Activated naive CD4-positive, alpha-beta T cell treated with anti-CD3 and anti-CD28 coated beads for 36 hours (primary cell): ENCODE measurements at places on chromosomes 13 and 19. TPM values are rescaled to one million over a fixed set of nuclear protein-coding genes. Genes with fewer than 3 reads are reported as not detected.

DNA sequence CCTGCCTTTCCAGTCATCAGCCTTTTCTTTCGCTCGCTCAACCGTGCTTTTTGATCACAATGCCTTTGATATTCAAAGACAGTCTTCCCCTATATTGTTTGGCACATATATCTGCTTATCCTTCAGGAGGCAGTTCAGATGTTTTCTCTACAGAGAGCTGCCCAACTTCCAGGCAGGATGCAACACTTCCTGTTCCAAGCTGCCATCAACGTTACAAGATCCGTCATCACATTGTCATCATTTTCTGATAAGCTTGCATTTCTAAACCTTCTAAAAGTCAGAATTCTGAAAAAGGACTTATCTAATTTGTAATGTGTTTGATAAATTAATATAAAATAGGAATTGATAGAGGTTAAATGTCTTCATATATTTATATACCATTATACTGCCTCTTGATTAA, 574.2 kb downstream of the TBC1D4 start:
- H3K27me3 ChIP-seq: peaks cover 6% of the 10 kb centered on the region
- H3K36me3 ChIP-seq: no peaks in the 10 kb centered on the region
- no peak for DNase-seq

- H3K4me3 ChIP-seq: peak overlapping the region; percentile 74
- DNase-seq: no peak
- H3K27ac ChIP-seq: no peak overlapping the region
- H3K36me3 ChIP-seq: no peaks in the 10 kb centered on the region
- H3K27me3 ChIP-seq: peaks cover 4% of the 10 kb centered on the region
- H3K4me1 ChIP-seq: peaks cover 30% of the 10 kb centered on the region
Observed at GRCh38 chr19:35141837-35142605, 1.0 kb upstream of the FXYD7 start.

DNA sequence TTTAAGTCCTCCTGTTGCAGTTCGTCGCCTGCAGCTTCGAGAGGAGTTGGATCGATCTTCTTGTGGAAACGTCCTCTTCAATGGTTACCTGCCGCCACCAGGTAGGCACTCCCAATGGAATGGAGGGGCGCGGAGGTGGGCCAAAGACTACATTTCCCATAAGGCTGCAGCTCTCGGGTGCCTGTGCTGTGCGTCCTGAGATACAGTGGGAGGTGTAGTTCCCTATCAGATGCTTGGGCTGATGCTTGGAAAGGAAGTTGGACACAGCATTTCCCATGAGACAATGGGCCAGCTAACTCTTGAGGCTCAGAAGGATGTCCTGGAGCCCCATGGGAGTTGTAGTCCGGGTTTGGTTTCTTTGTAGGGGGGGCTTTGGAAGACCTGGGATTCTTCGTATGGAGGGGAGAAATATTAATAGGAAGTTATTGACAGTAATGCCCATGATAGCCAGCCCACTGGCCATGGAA, 1.8 kb downstream of the SHKBP1 start:
- peak; percentile 23 for DNase-seq
- H3K4me1 ChIP-seq: peaks cover 16% of the 10 kb centered on the region
- H3K27ac ChIP-seq: no peak overlapping the region
- no peaks in the 10 kb centered on the region for H3K27me3 ChIP-seq

- no peaks in the 10 kb centered on the region for H3K27me3 ChIP-seq
- H3K36me3 ChIP-seq: peaks cover 18% of the 10 kb centered on the region
- DNase-seq: no peak
- peaks cover 31% of the 10 kb centered on the region for H3K4me1 ChIP-seq
Observed at GRCh38 chr13:23752111-23753001, 136.8 kb downstream of the MIPEP start.

DNA sequence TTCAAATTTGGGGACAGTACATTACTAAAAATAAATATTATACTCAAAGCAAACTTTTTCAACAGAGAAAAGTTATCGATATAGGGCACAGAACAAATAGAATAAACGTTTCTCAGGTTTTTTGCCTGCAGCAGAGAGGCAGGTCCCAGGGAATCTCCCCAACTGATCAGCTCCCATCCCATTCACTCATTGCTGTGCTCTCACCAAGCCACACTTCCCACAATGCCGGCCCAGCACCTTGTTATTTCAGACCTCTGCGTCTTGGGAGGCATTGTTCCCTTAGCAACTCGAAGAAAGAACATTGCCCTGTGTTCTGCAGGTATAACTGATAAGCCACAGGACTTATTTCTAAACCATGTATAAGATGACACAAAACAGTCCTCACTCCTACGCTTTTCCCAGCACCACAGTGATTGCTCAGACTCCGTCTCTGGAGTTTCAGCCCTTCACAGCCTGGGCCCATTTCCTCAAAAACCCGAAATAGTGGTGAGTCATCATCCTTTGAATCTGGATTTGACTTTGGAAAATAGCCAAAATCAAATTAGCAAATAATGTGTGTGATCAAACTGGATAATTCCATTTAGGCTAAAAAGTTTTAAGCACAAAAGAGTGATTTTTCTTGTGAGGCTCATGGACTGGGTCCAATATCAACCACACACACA, 100.4 kb downstream of the DCLK1 start:
- H3K36me3 ChIP-seq: no peaks in the 10 kb centered on the region
- H3K27me3 ChIP-seq: no peaks in the 10 kb centered on the region
- H3K4me3 ChIP-seq: no peak overlapping the region
- no peak for DNase-seq
- no peaks in the 10 kb centered on the region for H3K4me1 ChIP-seq

The TNNI3 gene
- not detected for total RNA-seq

GRCh38 chr13:70849222-70849621, 741.0 kb upstream of the KLHL1 start:
- H3K27me3 ChIP-seq: no peaks in the 10 kb centered on the region
- H3K36me3 ChIP-seq: no peaks in the 10 kb centered on the region
- DNase-seq: no peak
- H3K27ac ChIP-seq: no peak overlapping the region

DNA sequence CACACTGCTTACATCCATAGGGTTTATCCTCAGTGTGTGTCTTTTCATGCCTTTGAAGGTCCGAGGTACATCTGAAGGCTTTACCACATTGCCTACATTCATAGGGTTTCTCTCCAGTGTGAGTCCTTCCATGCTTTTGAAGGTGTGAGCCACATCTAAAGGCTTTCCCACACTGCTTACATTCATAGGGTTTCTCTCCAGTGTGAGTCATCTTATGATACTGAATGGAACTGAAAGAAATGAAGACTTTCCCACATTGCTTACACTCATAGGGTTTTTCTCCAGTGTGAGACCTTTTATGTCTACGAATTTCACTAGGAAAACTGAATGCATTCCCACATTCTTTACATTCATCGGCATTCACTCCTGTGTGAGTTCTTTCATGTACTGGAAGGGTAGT, 7.1 kb downstream of the ZNF20 start:
- H3K36me3 ChIP-seq: peaks cover 52% of the 10 kb centered on the region
- H3K27ac ChIP-seq: no peak overlapping the region
- H3K27me3 ChIP-seq: no peaks in the 10 kb centered on the region
- peaks cover 11% of the 10 kb centered on the region for H3K4me1 ChIP-seq

DNA sequence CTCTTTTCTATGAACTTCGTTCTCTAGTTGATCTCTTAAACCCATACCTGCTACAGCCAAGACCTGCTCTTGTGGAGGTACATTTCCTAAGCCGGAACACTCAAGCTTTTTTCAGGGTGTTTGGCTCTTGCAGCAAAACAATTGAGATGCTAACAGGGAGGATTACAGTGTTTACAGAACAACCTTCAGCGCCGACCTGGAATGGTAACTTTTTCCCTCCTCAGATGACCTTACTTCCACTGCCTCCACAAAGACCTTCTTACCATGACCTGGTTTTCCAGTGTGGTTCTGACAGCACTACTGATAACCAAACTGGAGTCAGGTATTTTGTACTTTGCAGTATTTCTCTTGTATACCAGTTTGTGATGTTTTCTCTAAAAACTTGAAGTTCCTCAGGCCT, 506 bp downstream of the KCNRG start:
- no peak for DNase-seq
- no peak overlapping the region for H3K4me3 ChIP-seq
- no peaks in the 10 kb centered on the region for H3K27me3 ChIP-seq

- peaks cover 10% of the 10 kb centered on the region for H3K27me3 ChIP-seq
- DNase-seq: no peak
- no peaks in the 10 kb centered on the region for H3K4me1 ChIP-seq
- no peaks in the 10 kb centered on the region for H3K36me3 ChIP-seq
- no peak overlapping the region for H3K4me3 ChIP-seq
Observed at GRCh38 chr13:100961186-100961585, 286.6 kb upstream of the TMTC4 start.

DNA sequence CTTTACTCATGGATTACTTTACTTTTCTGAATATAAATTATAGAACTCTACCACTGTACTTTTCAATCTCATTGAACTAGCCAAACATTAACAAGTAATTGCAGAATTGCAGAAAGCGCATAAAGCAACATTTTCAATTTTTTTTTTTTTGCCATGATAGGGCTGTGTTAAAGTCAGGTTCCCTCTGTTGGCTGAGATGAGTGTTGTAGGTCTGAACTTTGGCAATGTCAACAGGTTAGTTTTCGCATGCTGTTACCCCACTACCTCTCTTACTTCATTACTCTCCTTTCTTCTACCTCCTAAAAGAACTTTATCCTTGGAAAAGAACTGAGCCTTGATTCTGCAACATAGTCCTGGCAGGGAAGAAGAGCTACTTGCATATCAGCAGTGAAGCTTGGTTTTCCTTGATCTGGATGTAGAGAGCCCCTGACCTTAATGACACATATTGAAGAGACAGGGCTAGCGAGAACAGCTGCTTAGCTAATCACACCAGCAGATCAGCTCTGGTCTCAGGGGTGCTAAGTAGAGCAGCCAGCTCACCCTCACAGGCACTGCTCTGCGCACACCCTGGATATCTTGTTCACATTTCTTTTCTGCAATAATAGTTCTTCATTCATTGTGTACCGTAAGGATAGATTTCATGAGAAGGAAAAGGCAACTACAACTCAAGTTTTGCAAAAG, 119.5 kb downstream of the FLT1 start:
- H3K4me3 ChIP-seq: no peak overlapping the region
- H3K27me3 ChIP-seq: peaks cover 2% of the 10 kb centered on the region
- no peaks in the 10 kb centered on the region for H3K4me1 ChIP-seq
- H3K36me3 ChIP-seq: no peaks in the 10 kb centered on the region
- no peak overlapping the region for H3K27ac ChIP-seq

The MEIS3 gene
- not detected for total RNA-seq

GRCh38 chr13:83216479-83217245, 665.6 kb downstream of the SLITRK1 start:
- H3K36me3 ChIP-seq: no peaks in the 10 kb centered on the region
- no peak overlapping the region for H3K4me3 ChIP-seq
- H3K27me3 ChIP-seq: no peaks in the 10 kb centered on the region
- H3K27ac ChIP-seq: no peak overlapping the region
- DNase-seq: no peak

DNA sequence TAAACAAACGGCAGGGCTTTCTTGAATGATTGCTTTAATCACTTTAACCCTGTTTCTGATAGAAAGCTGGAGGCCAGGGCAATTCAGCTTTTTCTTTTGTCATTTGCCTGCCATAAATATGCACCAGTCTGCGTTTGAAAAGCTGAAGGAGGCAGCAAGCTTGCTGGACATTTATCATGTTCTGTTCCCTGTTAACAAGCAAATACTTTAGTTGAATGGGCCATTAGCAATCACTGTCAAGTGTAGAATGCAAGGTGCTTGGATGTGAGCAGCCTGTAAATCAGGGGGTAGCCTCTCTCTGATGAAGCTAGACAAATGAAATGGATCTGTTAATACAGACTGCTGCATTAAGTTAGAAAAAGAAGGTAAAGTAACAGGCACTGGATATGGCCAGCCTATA, 7.6 kb downstream of the EFNB2 start:
- no peaks in the 10 kb centered on the region for H3K36me3 ChIP-seq
- no peak for DNase-seq
- no peak overlapping the region for H3K4me3 ChIP-seq
- H3K27ac ChIP-seq: no peak overlapping the region

GRCh38 chr13:92901739-92902138, 324.9 kb upstream of the GPC6 start:
- H3K4me3 ChIP-seq: no peak overlapping the region
- no peaks in the 10 kb centered on the region for H3K4me1 ChIP-seq
- no peak overlapping the region for H3K27ac ChIP-seq
- H3K36me3 ChIP-seq: no peaks in the 10 kb centered on the region

The PTGIR gene
- 16.3 TPM for total RNA-seq

GRCh38 chr19:7883105-7883504, 5.2 kb upstream of the LRRC8E start:
- H3K4me3 ChIP-seq: no peak overlapping the region
- H3K4me1 ChIP-seq: no peaks in the 10 kb centered on the region
- no peaks in the 10 kb centered on the region for H3K36me3 ChIP-seq
- DNase-seq: no peak
- H3K27ac ChIP-seq: no peak overlapping the region

DNA sequence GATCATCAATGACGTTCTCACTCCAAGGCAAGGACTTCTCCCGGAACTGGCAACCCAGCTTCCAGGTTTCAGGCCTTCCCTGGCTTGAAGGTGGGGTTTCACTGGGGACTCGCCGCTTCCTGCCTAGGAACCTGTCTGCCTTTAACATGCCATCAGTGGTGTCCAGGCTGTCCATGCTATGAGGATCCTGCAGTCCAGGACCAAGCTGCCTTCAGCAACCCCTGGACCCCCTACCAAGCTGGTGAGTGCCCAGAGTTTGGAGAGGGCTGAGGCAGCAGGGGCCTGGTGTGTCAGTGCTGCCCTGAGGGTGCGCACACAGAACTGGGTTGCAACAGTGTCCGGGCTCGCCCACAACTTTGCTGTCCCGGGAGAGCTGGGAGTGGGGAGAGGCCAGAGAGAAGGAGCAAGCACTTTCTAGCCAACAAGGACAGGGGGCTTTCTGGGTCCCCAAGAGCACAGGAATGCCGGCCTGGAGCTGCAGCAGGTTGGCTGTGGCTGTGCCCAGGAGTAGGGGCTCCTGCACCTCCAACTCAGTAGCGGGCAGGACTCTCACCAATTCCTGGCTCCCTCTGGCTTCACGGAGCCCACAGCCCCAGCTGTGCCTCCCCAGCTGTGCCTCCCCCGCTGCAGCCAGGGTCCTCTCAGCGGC, 1563.2 kb upstream of the MIR17HG start:
- H3K4me3 ChIP-seq: no peak overlapping the region
- no peaks in the 10 kb centered on the region for H3K36me3 ChIP-seq
- H3K27ac ChIP-seq: no peak overlapping the region
- no peak for DNase-seq
- H3K27me3 ChIP-seq: no peaks in the 10 kb centered on the region

- peaks cover 69% of the 10 kb centered on the region for H3K27me3 ChIP-seq
- H3K4me3 ChIP-seq: peak overlapping the region; percentile 74
- H3K27ac ChIP-seq: peak overlapping the region; percentile 53
- peaks cover 23% of the 10 kb centered on the region for H3K4me1 ChIP-seq
Observed at GRCh38 chr13:99969453-99969918, 2.1 kb downstream of the ZIC5 start.

- H3K27me3 ChIP-seq: no peaks in the 10 kb centered on the region
- H3K36me3 ChIP-seq: no peaks in the 10 kb centered on the region
- no peak for DNase-seq
- H3K4me1 ChIP-seq: no peaks in the 10 kb centered on the region
- no peak overlapping the region for H3K4me3 ChIP-seq
Observed at GRCh38 chr13:48642061-48642460, 11.7 kb upstream of the CYSLTR2 start.

The ZNF726 gene
- total RNA-seq: 22.8 TPM

The KRTDAP gene
- total RNA-seq: not detected

The OR10H1 gene
- not detected for total RNA-seq

GRCh38 chr19:39328046-39328705, 7.5 kb upstream of the LRFN1 start:
- peaks cover 16% of the 10 kb centered on the region for H3K36me3 ChIP-seq
- H3K27ac ChIP-seq: peak overlapping the region; percentile 50
- no peak overlapping the region for H3K4me3 ChIP-seq
- peaks cover 42% of the 10 kb centered on the region for H3K4me1 ChIP-seq
- H3K27me3 ChIP-seq: no peaks in the 10 kb centered on the region

GRCh38 chr19:55640577-55641425, at the start of gene ZNF580:
Gene ZNF580, plus strand, starts transcription at chr19:55641002. Its CDS starts 1,507 bp downstream, at chr19:55642509.
- DNase-seq: peak; percentile 45
- H3K27ac ChIP-seq: peak within 1 kb of the TSS; percentile 90
- H3K4me1 ChIP-seq: peaks cover 57% of the 10 kb centered on the region
- no peaks in the 10 kb centered on the region for H3K27me3 ChIP-seq
- peak within 1 kb of the TSS; percentile 93 for H3K4me3 ChIP-seq
